ENCODE measurements at places on chromosomes 7 and 10.

DNA sequence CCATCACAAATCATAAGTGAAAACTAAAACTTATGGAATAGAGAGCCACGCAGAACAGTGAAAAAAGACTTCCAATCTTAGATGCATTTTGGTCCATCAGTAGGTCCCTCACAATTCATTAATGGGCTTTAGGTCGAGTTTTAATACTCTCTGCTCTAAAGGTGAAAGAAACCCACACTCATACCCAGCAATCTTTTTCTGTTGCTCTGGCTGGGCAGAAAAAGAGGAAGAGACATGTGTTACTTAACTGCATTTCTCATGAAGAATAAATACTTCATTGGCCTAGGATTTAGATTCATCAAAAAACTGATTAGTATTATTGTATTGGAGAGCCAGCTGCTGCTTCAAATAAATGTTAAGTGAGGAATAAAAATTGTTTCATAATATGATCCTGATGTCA, 645.7 kb downstream of the PHTF2 start:
- DNase-seq = no peak

DNA sequence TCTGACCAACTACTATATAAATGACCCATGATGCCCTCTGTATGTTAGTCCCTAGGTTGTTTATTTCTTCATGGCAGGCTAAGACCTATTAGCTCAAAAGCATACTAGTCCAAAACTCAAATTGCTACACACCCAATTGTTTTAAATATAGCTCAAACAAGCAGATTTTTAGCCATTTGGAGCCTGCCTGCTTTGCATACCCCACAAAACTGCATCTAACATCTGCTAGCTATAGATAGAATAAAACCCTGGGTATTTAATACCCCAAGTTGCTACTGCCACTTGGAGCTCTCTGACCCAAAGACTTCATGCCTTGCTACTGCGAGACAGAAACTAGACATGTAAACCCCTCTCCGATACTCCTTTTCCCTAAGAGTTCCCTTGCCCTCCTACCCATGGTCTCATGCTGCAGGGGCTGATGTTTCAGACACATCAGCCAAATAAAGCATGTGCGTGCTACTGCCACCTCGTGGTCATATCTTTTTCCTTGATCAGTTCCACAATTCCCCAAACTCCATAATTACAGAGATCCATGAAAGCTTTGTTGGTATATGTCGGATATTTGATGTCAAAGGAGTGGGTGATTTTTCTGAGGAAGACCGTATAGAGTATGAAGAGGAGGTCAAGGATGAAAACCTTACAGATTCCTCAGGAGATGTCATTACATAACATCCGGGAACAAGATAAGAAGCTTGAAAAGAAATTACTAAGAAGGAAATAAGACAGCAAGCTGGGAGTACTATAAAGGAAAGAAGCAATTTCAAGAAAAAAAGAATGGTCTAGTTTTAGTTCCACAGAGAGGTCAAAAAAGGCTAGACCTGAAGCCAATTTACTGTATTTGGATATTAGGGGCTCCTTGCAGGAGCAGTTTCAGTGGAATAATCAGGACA, 386.6 kb downstream of the SH2D4B start:
- DNase-seq = peak; percentile 21

DNA sequence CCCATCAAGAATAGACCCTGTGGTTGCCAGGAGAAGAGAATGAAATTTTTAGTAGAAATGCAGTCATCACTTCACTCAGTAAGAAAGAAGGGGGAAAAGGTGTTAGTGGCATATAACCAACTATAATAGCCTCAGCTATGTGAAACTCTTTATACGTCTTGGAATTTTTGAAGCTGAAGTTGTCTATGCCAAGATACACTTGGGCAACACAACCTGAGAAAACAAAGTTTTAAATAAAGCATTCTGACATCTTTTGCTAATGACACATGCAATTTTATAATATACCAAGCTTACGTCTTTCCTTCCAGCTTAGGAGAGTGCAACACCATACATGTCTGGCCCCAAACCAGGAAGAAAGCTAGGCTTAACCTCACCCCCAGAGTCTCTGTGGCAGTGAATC, 40.8 kb upstream of the ZNF438 start:
- DNase-seq = no peak

DNA sequence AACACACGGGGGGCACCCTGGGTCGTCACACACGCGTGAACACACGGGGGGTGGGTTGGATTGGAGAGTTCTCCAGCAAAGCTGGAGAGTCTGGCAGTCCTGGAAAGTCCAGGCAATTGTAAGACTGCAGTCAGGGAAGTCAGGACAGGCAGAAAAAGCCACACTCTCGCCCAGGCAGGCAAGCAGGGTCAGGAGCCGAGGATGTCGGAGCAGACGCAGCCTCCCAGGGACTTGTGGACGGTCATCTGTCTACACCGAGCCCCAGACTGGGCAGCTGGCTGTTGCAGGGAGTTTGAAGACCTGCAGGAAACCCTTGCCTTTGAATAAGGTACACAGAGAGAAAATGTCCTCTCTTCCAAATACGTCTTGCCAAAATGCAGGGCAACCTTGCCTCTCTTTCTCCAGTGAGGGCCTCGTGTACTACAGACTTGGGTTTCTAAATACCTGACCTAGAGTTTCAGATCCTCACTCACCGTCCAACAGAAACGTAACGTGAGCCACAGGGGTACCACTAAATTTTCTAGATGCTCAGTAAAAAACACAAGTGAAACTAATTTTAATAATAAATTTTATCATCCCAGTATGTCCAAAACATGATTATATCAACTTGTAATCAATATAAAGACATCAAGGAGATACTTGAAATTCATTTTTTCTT, 176.7 kb downstream of the ADARB2 start:
- DNase-seq = no peak

DNA sequence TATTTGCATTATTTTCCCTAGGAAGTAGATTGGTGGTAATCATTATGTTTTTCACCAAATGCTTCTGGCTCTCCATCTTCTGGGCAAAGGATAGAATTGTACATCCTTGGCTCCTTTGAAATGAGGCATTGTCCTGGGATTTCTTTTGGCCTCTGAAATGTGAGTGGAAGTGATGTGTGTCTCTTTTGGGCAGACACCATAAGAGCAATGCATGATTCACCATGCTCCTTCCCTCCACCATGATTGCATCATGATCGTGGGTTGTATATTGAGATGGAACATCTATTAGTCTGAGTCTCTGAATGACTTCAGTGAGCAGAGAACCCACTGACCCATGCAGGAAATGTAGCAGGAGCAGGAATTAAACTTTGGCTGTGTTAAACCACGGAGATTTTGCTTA, 49.2 kb downstream of the ADRA2A start:
- peak; percentile 33 for DNase-seq

DNA sequence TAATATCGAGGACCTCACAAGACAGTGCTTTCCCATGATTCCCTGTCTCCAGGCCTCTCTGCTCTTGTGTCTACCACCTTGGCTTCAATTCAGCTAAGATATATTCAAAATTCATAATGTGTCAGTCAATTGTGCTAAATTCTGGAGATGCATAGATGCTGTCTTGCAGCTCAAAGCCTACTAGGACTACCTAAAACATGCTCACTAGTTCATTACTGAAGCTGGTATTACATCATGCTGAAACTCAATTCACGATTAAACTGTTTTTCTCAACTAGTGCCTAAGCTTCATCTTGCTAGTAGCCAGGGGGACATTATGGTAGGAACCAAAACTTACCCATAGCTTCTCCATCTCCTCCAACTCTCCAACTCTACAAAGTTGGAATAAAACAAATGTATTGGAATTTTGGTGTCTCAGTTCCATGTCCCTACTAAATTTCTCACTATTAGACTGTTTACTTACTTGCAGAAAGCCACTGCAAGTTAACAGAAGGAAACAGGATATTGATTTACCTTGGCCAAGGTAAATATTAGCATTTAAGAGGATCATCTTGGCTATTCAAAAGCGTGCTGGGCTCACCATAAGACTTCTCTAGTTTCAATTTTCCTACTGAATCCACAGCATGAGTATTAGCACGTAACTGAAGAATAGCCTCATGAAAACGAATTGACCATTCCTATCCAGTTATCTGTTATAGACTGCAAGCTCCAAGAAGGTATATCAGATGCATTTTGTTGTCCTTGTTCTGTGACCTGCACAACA, 53.6 kb downstream of the CREB3L2 start:
- no peak for DNase-seq

- no peak for DNase-seq
Observed at GRCh38 chr7:14821757-14822480, 80.6 kb downstream of the DGKB start.

DNA sequence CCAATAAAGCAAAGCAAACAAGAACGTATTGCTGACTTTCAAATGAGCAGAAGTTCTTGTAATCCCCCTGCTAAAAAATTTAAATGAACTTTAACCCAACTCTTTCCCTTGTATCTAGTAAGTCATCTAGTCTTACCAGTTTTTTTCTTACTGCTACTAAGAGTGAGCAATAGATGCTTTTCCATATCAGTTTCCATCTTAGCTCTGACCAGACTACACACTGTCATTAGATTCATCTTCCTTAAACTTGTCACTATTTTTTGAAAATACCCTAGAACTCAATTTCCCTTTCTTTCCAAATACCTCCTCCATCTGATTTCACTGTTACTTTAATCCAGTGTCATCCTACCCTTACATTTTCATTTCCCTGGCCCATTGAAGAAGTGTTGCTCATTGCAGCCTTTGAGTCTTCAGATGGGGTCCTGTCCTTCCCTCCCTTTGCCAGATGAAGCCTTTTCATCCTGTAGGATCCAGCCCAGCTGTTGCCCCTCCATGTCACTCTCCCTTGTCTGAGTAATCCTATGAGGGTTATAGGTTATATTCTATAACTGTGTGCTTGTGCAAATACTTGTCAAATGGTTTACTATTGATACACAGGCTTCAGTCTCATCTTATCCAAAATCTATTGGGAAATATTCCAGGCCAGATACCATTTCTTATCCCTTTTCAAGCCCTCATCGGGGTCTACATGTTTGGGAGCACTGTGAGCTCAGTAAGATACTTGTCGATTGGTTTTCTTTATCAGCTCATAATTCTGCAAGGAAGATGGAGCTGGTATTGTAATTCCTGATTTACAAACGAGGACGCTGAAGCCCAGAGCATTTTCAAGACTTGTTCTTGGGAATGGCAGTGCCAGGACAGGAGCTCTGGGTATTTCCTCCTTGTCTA, 51.5 kb upstream of the ITGB1 start:
- no peak for DNase-seq

GRCh38 chr10:126646110-126646509, 24.4 kb downstream of the C10orf90 start:
- peak; percentile 5 for DNase-seq

GRCh38 chr7:21318916-21319270, 109.0 kb upstream of the SP4 start:
- no peak for DNase-seq

GRCh38 chr7:133742709-133743538, 384.2 kb upstream of the LRGUK start:
- DNase-seq = peak; percentile 16
